ENCODE measurements at places on chromosomes 4 and X. TPM values are rescaled to one million over a fixed set of nuclear protein-coding genes. Genes with fewer than 3 reads are reported as not detected.

Gene POF1B
- total RNA-seq, result not detected

Gene POLN
- total RNA-seq, result 0.07 TPM

Gene ITM2A
- total RNA-seq, result not detected

Gene USP26
- not detected for total RNA-seq

- no peak for DNase-seq
These were observed 3.4 kb downstream of the YTHDC1 start for GRCh38 chr4:68346461-68346860.

- DNase-seq, result no peak
These were observed 63.2 kb downstream of the CD40LG start for GRCh38 chrX:136711147-136711546.
